ENCODE measurements at places on chromosomes 5 and 9. TPM values are rescaled to one million over a fixed set of nuclear protein-coding genes. Genes with fewer than 3 reads are reported as not detected.
A peak's percentile ranks its signal among the peaks of the same experiment; 100 is the strongest.

DNA sequence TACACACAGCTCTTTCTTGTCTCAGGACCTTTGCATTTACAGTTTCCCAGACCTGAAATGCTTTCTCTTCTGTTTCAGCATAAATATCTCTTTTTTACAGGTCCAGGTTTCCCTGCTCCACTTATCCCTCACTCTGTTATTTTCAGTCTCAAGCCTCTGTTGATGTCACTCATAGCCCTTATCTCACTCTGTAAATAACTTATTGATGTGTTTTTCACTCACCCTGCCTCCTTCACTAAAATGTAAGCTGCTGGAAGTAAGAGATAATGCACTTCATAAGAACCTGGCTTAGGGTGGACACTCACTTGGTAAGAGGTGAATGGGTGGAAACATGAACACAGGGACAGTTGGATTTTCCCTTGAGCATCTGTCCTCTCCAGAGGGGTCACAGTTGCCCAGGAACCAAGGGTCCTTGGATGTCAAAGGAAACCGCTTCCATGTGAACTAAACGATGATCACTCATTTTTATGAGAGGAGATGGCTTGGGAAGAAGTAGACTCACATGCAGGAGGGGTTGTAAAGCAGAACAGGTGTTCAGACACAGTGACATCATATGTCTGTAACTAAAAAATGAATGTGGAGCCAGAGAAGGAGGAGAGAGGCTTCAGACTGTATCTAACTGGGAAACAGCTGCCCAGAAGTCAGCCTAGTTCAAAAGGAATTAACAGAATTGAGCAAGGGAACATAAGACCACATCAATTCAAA is 5.5 kb upstream of the HTR4 start:
- H3K27ac ChIP-seq: no peak overlapping the region
- no peak overlapping the region for H3K4me3 ChIP-seq
- H3K36me3 ChIP-seq: no peaks in the 10 kb centered on the region
- H3K4me1 ChIP-seq: no peaks in the 10 kb centered on the region

DNA sequence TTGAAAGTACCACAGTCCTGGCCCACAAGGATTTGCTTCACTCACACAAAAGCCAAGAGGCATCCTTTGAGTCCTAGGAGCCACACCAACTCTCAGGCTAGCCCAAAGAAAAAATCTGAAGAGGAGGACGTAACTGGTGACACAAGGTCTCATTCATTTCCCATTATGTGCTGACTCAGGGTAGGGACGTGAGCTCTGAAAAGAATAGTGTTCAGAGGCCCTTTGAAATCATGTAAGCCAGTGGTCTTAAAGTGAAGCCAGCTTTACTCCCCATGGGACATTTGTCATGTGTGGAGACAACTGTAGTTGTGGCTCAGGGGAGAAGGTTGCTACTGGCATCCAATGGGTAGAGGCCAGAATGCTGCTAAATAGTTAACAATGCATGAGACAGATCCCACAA is 332.4 kb downstream of the KCTD16 start:
- H3K27me3 ChIP-seq: no peaks in the 10 kb centered on the region
- no peak overlapping the region for H3K4me3 ChIP-seq
- DNase-seq: no peak
- H3K36me3 ChIP-seq: no peaks in the 10 kb centered on the region
- H3K4me1 ChIP-seq: no peaks in the 10 kb centered on the region
- no peak overlapping the region for H3K27ac ChIP-seq

GRCh38 chr5:41157272-41157894 is 55.9 kb downstream of the C6 start:
- H3K36me3 ChIP-seq: no peaks in the 10 kb centered on the region
- H3K4me3 ChIP-seq: no peak overlapping the region
- no peak overlapping the region for H3K27ac ChIP-seq
- no peaks in the 10 kb centered on the region for H3K4me1 ChIP-seq

Gene GRM6
- not detected for total RNA-seq

DNA sequence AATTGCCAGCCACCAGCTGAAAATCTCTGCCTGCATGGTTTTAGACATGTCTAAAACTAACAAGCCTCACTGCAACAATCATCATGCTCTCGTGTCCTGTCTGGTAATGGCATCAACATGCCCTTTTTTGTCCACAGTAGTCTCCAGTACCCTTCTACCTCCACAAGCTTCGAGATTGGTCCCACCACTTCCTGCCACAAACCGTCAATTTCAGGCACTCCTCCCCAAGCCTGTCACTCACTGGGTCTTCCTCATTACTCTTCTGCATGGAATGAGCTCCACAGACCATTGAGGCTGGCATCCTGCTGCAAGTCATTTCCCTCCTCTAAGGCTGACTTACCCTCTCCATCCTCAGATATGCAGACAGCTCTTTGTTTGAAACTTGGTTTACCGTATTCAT is 9.0 kb downstream of the LPAR1 start:
- H3K36me3 ChIP-seq: no peaks in the 10 kb centered on the region
- H3K4me3 ChIP-seq: no peak overlapping the region
- H3K27ac ChIP-seq: no peak overlapping the region
- no peaks in the 10 kb centered on the region for H3K4me1 ChIP-seq
- no peak for DNase-seq

Gene SLC34A3
- not detected for total RNA-seq

DNA sequence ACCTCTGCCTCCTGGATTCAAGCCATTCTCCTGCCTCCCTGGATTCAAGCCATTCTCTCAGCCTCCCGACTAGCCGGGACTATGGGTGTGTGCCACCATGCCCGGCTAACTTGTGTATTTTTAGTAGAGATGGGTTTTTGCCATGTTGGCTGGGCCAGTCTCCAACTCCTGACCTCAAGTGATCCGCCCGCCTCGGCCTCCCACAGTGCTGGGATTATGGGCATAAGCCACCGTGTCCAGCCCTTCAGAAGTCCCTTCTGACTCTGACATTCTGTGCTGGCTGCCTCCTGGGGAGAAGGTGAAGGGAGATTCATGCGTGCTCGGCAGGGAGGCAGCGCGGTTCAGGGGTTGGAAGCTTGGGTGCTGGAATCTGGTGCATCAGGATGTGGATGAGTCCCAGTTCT is 28.8 kb downstream of the PRRX2 start:
- no peak for DNase-seq
- no peaks in the 10 kb centered on the region for H3K36me3 ChIP-seq
- no peak overlapping the region for H3K4me3 ChIP-seq
- H3K4me1 ChIP-seq: peaks cover 5% of the 10 kb centered on the region
- H3K27ac ChIP-seq: no peak overlapping the region

Gene CATSPER3
- total RNA-seq: not detected

DNA sequence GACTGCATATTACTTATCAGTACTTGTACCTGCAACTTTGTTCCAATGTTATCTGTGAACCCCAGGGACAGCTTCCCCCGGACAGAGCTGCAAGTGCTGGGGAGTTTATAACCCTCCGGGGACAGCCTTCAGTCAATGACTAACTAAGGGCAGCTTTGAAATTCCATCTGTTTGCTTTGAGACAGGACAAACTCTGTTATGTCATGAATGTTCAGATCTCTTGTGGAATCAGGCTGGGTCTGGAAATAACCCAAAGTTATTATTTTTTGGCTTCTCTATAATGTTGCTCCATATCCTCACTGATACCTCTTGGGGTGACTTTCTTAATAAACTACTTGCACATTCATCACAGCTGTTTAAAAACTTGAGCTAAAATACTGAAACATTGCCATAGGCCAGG is 617.5 kb upstream of the TLE4 start:
- no peak for DNase-seq
- H3K27me3 ChIP-seq: no peaks in the 10 kb centered on the region
- no peak overlapping the region for H3K27ac ChIP-seq
- H3K4me1 ChIP-seq: no peaks in the 10 kb centered on the region
- H3K36me3 ChIP-seq: no peaks in the 10 kb centered on the region
- no peak overlapping the region for H3K4me3 ChIP-seq

GRCh38 chr9:132108728-132109127 is 29.1 kb upstream of the MED27 start:
- no peaks in the 10 kb centered on the region for H3K4me1 ChIP-seq
- no peaks in the 10 kb centered on the region for H3K36me3 ChIP-seq
- H3K4me3 ChIP-seq: no peak overlapping the region
- DNase-seq: no peak
- H3K27ac ChIP-seq: no peak overlapping the region

GRCh38 chr5:158119961-158120723 is 261.2 kb upstream of the CLINT1 start:
- no peak overlapping the region for H3K27ac ChIP-seq
- no peaks in the 10 kb centered on the region for H3K36me3 ChIP-seq
- H3K27me3 ChIP-seq: peaks cover 6% of the 10 kb centered on the region
- DNase-seq: no peak
- no peak overlapping the region for H3K4me3 ChIP-seq

- peaks cover 14% of the 10 kb centered on the region for H3K4me1 ChIP-seq
- H3K27me3 ChIP-seq: peaks cover 2% of the 10 kb centered on the region
- H3K4me3 ChIP-seq: no peak overlapping the region
- no peaks in the 10 kb centered on the region for H3K36me3 ChIP-seq
Measured at GRCh38 chr5:133881576-133882388, 86.6 kb downstream of the C5orf15 start.

GRCh38 chr9:102209176-102209575 is 470.7 kb upstream of the GRIN3A start:
- no peak overlapping the region for H3K4me3 ChIP-seq
- H3K27me3 ChIP-seq: no peaks in the 10 kb centered on the region
- H3K4me1 ChIP-seq: no peaks in the 10 kb centered on the region

Gene TLN1
- total RNA-seq: 190 TPM

Gene ANKRD18B
- 1.6 TPM for total RNA-seq

Gene SLCO4C1
- total RNA-seq: not detected

DNA sequence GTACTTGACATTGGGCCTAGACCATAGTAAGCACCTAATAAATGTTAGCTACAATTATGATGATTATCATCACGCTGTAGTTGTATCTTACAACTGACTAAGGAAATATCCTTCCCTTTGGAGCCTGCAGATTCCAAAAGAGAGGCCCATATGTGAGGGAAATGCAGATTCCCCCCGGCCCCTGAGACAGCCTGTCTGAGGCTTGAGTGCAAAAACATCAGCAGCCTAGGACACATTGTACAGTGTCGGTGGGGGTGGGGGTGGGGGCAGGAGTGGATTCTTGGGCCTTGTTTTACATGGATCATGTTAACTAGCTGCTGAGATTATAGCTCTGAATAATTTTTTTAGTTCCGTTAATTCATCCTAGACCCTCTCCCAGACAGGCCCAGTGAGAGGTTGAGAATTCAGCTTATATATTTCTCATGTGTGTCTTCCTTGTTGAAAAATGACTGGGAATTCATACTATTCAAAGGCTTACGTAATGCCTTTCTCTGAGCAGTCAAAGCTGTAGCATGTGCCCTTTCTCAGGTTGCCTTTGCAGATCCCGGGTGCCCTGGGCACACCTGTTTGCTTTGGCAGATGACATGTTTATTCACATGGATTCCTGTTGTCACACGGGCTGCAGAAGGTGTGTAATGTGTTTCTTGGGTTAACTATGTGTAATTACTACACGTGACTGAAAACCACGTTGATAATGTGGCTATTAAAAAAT is 262.8 kb downstream of the NR3C1 start:
- no peak overlapping the region for H3K27ac ChIP-seq
- DNase-seq: no peak
- no peak overlapping the region for H3K4me3 ChIP-seq
- no peaks in the 10 kb centered on the region for H3K27me3 ChIP-seq
- H3K36me3 ChIP-seq: no peaks in the 10 kb centered on the region

DNA sequence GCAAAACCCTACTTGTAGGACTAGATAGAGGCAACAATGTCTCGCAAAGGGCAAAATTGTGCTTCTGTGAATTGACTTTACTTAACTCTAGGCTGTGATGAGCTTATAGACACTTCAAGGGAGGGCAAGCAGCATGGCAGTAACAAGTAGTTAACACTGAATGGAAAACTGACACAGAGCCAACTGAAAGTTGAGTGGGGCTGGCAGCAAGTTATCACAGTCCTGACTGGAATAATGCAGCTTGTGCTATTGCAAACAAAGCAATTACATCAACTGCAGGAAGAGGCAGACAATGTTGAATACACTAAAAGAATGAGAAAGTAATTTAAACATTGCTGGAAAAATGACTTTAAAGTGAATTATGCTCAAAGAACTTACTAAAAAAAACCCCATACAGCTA is 62.2 kb downstream of the RNF38 start:
- H3K27me3 ChIP-seq: no peaks in the 10 kb centered on the region
- H3K4me1 ChIP-seq: peaks cover 8% of the 10 kb centered on the region
- peaks cover 14% of the 10 kb centered on the region for H3K36me3 ChIP-seq
- DNase-seq: no peak

Gene CCDC183
- 0.38 TPM for total RNA-seq

Gene BTNL3
- not detected for total RNA-seq

DNA sequence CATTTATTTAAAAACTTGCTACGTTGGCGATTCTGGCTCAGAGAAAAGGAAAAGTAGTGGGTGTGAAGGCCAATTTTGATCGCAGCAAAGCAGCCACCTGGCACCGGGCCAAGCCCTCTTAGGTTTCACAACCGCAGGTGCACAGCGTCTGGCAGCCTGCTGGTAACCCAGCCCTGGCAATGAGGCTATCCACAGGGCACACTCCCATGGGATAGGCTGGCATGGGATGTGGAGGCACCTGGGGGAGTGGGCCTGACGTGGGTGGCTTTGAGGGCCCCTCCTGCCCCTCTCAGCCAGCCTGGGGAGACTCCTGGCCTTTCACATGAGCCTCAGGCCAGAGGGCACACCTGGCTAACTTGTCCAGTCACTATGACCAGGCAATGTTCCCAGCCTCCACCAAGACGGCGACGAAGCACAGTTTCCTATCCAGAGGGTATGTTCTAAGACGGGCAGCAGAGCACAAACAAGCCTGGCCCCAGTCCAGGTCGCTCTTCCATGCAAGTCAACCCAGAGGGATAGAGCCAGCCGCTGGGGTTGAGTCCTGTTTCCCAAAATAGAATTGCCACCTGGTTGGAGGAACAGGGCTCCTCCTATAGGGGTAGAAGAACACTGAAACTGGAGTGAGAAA is 19.0 kb downstream of the CMBL start:
- DNase-seq: peak; percentile 15
- H3K4me1 ChIP-seq: peaks cover 6% of the 10 kb centered on the region
- H3K4me3 ChIP-seq: no peak overlapping the region
- no peak overlapping the region for H3K27ac ChIP-seq

DNA sequence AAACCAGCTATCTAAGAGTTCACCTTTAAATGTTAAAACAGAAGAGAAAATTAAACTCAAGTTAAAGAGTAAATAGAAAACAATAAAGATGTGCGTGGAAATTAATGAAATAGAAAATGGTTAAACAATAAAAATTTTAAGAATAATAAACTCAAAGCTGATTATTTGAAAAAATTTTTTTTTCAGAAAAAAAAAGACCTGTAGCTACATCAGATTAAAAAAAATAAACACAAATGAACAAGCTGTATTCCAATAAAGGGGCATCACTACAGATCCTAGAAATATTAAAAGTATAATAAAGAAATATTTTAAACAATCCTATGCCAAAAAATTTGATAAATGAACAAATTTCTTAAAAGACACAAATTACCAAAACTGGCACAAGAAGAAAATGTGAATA is 64.1 kb downstream of the DRD1 start:
- no peak for DNase-seq
- H3K27me3 ChIP-seq: peaks cover 27% of the 10 kb centered on the region
- H3K4me1 ChIP-seq: no peaks in the 10 kb centered on the region

- H3K27ac ChIP-seq: no peak overlapping the region
- no peaks in the 10 kb centered on the region for H3K27me3 ChIP-seq
- DNase-seq: no peak
- H3K4me1 ChIP-seq: no peaks in the 10 kb centered on the region
- H3K4me3 ChIP-seq: no peak overlapping the region
Measured at GRCh38 chr9:137433349-137433915, 7.7 kb downstream of the ENTPD8 start.

Measured in activated naive CD4-positive, alpha-beta T cell treated with anti-CD3 and anti-CD28 coated beads for 36 hours (primary cell).